Activated T-helper 1 cell treated with anti-CD3 and anti-CD28 coated beads, Interleukin-2, amount 50 U/mL, for 16 hours (primary cell): ENCODE measurements at places on chromosomes 6 and 20.

- no peak for DNase-seq
Measured at GRCh38 chr20:58402305-58402704, 13.3 kb downstream of the VAPB start.

GRCh38 chr6:133954657-133955576, 1.9 kb downstream of the TBPL1 start:
- DNase-seq: no peak

GRCh38 chr6:95690328-95690727, 113.0 kb downstream of the MANEA start:
- DNase-seq: no peak

DNA sequence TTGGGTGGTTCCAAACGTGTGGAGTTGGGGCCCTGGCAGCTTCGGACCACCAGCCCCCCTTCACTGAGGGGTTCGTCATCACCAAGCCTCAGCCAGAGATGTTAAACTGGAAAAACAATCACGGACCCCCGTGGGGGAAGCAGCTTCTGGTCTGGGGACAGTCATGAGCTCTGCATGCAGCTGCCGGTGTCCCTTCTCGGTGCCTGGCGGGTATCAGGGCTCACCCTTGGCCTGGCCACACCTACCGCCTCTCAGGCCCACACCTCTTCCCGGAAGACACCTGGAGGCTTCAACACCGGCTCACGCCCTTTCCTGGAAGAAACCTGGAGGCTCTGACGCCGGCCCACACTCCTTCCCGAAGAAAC, 77.8 kb upstream of the BHLHE23 start:
- peak; percentile 1 for DNase-seq

- no peak for DNase-seq
Measured at GRCh38 chr20:17856024-17856564, 112.5 kb downstream of the SNX5 start.

- DNase-seq: no peak
Measured at GRCh38 chr6:31446481-31446880, 43.1 kb downstream of the MICA start.

DNA sequence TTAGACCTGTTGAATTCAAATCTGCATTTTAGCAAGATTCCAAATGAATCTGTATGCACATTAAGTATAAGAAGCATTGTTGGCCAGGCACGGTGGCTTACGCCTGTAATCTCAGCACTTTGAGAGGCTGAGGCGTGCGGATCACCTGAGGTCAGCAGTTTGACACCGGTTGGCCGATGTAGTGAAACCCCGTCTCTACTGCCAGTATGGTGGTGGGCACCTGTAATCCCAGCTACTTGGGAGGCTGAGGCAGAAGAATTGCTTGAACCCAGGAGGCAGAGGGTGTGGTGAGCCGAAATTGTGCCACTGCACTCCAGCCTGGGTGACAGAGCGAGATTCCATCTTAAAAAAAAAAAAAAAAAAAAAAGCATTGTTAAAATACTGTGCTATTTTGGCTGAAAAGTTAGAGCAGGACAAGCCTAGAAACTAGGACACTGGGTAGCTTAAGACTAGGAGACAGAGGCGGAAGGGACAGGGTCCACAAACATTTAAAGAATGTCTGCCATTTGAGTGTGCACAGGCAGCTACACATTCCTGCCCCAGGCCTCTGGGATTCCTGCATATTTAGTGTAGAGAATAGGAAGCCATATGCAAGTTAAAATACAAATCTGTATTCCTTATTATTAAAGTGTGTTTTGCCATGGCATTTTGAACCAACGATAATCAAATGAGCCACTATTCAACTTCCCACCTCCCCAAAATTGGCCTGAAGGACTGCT, 45.1 kb upstream of the EEF1A1 start:
- no peak for DNase-seq

- no peak for DNase-seq
Measured at GRCh38 chr20:46358346-46359058, 47.9 kb downstream of the ELMO2 start.

GRCh38 chr20:42067596-42067995, 449.4 kb upstream of the CHD6 start:
- no peak for DNase-seq

DNA sequence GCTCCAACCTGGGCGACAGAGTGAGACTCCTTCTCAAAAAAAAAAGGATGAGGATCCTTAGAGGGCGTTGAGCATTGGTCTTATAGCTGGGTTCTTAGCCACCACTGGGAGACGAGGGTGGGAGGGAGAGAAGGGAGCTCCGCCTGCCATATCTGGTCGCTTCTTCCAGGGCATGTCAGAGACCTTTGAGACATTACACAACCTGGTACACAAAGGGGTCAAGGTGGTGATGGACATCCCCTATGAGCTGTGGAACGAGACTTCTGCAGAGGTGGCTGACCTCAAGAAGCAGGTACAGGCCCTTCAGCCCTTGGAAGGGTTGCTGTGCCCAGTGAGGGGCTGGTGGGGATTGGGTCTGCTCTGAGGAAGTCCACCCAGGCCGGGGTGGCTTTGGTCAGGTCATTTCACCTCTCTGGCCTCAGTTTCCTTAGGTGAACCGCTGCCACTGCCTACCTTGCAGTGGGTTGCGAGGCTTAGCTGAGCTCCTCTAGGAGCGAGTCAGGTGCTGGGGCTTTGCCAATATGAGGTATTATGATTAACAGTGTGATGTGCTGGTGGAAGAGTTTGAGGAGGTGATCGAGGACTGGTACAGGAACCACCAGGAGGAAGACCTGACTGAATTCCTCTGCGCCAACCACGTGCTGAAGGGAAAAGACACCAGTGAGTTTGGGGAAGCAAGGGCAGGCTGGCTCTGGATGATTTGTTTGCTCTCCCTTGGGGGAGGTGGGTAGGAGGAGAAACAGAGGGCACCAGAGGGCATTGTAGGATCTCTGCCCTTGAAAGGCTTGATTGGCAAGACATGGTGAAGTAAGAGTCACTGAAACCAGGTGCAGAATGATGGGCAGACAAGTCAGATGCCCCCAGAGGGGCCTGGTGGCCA, 8.5 kb downstream of the CNPY3 start:
- no peak for DNase-seq

- DNase-seq: no peak
Measured at GRCh38 chr6:146028252-146028795, 538 bp upstream of the GRM1 start.

GRCh38 chr6:156719395-156719719, 57.8 kb upstream of the ARID1B start:
- no peak for DNase-seq

DNA sequence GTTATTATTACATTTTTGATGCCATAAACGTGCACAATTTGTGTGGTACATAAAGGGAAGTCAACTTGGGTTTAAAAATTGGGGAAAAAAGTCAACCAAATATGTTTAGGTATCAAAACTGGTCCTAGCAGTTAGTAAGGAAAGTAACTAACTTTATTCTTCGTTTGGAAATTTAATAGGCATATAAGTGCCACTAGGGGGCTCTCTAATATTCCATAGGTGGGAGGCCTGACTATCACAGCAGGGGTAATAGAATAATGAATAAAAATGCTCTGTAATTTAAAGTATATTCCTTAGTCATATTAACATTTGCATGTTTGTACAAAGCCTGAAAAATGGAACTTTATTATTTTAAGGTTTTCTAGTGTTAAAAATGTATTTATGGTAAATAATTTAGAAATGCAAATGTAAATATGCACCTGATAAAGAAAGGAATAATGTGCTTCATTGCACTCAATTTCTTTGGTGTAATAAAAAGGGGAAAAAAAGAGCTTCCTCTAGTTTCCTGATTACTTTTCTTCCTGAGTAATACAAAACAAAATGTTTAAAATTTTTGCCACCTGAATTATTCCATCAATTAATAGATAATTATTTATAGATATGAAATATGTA, 125.7 kb upstream of the HDAC2 start:
- DNase-seq: no peak

- DNase-seq: no peak
Measured at GRCh38 chr6:35230950-35231349, 17.2 kb downstream of the SCUBE3 start.

DNA sequence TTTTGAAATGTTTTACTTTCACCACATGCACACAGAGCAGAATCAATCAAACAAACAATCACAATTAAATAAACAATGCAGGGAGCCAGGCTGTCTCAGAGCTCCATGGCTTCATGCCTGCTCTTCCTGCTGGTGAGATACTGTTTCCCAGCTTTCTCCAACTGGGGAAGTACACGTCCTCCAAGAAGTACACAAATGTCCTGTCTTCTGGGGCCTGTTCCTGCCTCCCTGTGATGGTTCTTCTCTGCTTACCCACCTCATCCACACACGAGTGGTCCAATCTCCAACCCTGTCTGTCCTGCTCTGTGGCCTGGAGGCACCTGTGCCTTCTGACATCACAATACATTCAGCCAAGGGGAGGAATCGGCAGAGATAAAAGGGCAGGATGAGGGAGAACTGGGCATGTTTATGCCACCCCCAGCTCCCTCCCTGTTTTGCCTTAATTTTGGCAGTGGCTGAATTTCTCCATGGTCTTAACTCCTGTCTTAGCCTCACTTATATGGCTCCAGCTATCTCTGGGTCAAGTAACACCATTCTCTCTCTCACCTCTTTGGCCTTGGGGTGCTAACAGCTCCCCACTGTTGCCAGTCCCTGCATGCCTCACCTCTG, 25.3 kb upstream of the TTPAL start:
- DNase-seq: no peak

- no peak for DNase-seq
Measured at GRCh38 chr6:113347436-113347835, 509.7 kb upstream of the MARCKS start.
